Ammon's horn (tissue), 1 donor: ENCODE measurements at places on chromosomes 7 and 10.

DNA sequence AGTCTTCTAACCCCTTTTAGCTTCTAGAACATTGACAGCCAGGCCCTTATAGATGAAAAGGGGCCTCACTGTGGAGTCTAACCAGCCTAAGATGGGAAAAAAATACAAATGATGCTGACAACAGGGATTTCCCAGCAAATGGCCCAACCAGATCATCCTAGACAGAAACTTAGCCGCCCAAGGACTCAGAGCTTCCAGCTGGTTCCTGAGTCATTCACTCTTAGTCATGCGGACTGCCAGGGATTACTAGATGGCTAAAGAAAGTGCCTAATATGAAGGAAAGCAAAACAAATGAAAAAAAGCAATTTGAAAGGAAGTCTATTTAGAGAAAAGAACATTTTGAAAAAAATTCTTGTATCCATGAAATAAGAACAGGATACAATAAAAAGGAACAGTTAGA is 23.7 kb downstream of the TSPAN14 start:
- DNase-seq = no peak

DNA sequence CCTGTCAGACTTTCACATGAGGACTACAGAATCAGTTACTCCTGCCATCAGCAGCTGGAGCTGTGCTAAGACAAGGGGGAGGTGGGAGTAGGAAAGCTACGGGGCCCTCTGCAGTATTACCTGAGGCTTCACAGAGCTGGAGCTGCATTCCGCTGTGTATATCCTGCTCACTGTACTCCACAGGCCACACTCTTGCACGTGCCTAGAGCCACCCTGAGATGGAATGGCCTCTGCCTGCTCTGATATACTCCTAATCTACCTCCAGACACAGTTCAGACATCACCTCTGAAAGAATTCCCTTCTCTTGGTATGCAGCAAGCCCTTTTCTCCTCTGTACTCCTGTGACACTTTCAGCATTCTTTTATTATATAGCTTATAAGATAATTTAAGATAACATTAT is 34.8 kb downstream of the TRDMT1 start:
- no peak for DNase-seq

DNA sequence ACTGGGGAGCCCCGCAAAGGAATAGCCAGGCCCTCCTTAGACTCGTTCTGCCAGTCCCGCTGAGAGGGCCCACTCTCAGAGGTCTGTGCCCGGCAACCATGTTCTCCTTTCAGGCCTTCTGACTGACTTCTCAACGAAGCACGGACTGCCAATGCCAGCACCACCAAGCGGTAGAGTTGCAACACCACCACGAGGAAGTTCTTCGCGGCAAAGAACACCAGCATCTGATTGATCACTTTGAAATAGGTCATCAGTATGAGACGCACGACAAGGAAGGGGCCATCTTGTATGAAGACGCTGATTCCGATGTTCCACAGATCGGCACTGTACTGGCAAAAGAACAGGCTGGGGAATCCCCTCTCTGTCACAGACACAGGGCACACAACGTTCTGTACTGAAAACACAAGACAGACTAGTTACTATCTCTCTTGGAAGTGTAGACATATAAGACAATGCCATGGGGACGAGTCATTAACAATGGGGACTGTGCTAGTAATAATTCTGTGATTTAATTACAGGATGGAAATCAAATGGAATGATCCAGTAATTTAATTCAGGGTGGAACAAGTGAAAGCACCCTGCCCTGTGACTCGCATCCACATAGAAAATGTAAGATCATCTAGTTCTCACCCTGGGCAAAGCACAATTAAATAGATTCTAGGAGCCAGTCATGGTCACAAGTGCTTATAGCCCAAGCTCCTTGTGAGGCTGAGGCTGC is 42.7 kb downstream of the TMEM26 start:
- DNase-seq = no peak

DNA sequence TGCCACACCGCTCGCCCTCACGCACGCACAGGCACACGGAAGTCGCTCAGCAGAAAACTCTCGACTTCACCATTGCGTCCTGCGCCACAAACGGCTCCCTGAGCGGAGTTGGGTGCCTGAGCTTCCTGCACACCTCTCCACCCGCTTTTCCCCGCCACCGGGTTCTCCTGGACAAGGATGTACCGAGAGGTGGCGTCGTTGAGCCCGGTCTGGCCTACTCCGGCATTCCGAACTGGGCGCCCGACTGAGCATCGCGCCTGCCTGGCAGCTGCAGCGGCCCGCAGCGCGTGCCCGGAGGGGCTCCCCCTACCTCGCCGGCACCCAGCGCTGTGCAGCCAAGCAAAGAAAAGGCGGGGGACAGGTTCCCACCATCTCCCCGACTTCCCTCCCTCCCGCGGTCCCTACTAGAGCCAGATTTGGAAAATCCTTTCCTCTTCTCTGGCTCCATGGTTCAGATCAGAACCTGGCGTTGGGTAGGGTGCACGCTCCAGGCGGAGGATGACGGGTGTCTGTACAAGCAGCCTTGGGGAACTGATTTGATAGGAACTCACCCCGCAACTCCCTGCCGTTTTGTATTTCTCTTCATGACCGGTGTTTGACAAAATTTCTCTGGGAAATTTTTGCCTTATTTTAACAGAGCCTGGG is 1.7 kb downstream of the SORCS3 start:
- DNase-seq = peak; percentile 80

GRCh38 chr7:91550931-91551330 is 286.7 kb downstream of the FZD1 start:
- DNase-seq = no peak

GRCh38 chr7:47044625-47045024 is 537.3 kb downstream of the TNS3 start:
- DNase-seq = no peak

DNA sequence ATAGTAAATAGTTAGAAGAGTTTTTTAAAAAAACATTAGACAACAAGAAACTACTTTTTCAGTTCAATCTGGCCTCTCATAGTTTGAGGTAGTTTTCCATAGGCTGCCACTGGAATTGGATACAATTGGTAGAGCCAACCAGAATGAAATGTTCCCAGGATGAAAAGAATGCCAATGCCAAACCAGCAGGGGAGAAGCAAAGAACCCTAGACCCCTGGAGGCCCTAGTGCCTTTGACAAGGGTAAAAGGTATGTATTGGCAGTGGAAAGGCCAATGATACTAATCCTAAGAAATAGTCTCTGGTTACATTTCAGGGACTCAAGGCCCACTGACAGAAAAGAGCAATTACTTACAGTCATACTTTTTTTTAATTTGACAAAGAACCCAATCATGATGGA is 77.4 kb upstream of the SEM1 start:
- no peak for DNase-seq

GRCh38 chr7:138008588-138009349 is 6.9 kb upstream of the CREB3L2 start:
- peak; percentile 77 for DNase-seq
